ENCODE measurements at places on chromosomes 13 and 19.
A peak's percentile ranks its signal among the peaks of the same experiment; 100 is the strongest.

- no peak for DNase-seq
Measured at GRCh38 chr19:13888281-13888680, 11.3 kb downstream of the NANOS3 start.

- no peak for DNase-seq
Measured at GRCh38 chr19:19777692-19778091, 43.9 kb downstream of the ZNF506 start.

GRCh38 chr19:5237939-5238480 lies 102.6 kb downstream of the PTPRS start:
- DNase-seq: no peak

GRCh38 chr13:39105110-39105509 lies 66.9 kb downstream of the NHLRC3 start:
- no peak for DNase-seq

GRCh38 chr19:48877855-48878195 lies 5.6 kb downstream of the PPP1R15A start:
- no peak for DNase-seq

DNA sequence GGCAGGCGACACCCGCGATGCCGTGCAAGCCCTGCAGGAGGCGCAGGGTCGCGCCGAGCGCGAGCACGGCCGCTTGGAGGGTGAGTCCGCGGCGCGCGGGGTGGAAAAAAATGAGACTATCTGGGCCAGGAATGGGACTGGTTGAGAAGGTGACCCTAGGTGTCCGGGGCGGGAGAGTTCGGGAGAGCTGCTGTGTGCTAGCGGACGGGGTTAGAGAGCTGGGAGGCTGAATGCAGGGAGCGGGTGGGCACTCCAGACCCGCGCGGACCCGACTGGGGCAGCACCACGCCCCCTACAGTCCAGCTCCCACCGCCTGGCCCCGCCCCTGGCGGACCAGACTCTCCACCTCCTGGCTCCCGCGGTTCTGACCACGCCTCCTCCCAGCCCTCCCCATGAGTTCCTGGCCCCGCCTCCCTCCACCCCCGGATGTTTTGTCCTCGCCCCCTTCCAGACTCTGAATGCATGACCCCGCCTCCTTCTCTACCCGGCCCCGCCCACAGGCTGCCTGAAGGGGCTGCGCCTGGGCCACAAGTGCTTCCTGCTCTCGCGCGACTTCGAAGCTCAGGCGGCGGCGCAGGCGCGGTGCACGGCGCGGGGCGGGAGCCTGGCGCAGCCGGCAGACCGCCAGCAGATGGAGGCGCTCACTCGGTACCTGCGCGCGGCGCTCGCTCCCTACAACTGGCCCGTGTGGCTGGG lies 1.5 kb downstream of the CLEC11A start:
- peak; percentile 99 for DNase-seq

- DNase-seq: no peak
Measured at GRCh38 chr19:47310819-47311218, 1.2 kb downstream of the C5AR1 start.

GRCh38 chr19:3959766-3960131 lies 11.2 kb downstream of the DAPK3 start:
- no peak for DNase-seq

GRCh38 chr13:111897178-111897845 lies 169.6 kb upstream of the SOX1 start:
- no peak for DNase-seq

DNA sequence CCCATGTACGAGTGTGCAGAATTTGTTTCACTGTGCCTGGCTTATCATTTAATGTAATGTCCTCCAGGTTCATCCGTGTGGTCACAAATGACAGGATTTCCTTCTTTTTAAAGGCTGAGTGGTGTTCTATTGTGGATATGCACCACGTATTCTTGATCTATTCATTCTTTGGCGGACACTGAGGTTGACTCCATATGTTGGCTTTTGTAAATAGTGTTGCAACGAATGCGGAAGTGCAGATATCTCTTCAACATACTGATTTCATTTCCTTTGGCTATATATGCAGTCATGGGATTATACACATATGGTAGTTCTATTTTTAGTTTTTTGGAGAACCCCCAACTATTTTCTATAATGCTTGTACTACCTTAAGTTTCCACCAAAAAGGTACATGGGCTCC lies 13.0 kb downstream of the OR7A5 start:
- no peak for DNase-seq

DNA sequence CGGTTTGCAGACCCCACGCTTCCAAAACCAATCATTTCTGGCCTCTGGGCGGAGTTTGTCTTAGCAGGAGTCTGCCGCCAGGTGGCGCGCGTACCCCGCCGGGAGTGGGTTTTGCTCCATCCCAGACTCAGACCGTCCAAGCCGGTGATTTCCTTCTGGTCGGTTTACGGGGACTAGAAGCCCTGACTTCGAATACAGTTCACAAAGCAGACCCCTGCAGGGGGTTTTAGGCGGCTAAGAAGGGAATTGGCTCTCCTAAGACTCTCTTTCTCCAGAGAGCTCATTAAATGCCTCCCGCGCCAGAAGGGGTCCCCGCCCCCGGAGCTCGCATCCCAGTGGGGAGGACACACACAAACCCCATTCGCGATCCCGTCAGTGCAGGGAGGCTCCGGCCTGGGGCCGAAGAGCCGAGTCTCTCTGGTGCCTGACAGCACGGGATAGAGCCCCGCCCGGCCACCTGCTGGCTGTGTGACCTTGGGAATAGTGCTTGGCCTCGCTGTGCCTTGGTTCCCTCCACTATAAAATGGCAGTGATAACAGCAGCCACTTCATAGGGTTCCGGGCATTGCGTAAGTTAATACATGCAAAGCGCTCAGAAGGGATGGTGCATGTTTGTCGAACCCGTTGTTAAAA lies 8.6 kb upstream of the NUP62 start:
- peak; percentile 84 for DNase-seq

GRCh38 chr19:13154911-13155471 lies 4.8 kb downstream of the IER2 start:
- DNase-seq: no peak

GRCh38 chr13:113609616-113610015 lies 25.1 kb downstream of the TFDP1 start:
- no peak for DNase-seq

GRCh38 chr19:47063874-47064273 lies 15.4 kb upstream of the TMEM160 start:
- no peak for DNase-seq

Data from HEK293T (cell line).